ENCODE measurements at places on chromosomes 11 and 22.

DNA sequence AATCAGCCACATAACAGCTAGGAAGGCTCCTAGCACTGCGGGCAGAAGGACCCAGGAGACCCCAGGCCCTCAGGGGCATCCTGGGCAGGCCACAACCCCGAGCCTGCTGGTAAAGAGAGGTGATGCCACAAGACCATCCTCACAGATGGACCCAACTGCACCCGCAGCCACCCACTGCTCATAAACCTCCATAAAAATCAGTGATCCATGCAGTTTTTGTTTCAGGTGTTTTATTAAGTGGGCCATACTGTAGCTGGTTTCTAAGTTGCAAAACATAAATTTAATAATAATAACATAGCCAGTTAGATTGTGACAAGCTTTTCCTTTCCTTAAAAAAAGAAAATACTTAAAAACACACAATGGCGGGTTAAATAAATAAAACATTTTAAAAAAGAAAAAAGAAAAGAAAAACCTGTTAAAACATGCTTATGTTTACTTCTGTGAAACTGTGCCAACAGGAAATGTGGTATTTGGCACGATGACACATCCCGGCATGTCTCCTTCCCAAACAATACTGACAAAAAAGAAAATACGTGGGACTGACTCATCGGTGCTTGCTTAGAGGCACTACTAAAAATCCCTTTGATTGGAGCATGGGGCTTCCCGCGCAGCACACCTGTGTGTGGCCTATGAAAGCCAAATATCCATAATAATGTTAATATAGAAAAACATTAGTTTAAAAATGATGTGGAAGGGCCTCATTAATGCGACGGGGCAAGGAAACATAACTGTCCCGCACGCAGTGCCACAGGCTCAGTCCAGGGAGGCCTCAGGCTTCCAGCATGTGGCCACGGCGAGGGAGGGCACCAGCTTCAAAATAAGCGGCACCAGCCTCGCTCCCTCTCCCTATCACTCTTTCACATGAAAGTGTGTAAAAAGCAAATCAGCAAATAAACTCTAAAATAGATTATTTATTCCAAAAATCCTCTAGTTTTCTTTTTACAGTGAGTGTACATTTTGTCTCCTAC, 47.5 kb upstream of the SCUBE2 start:
- no peak for DNase-seq

- no peak for DNase-seq
These were observed 5.6 kb downstream of the CLCF1 start for GRCh38 chr11:67367761-67368227.

- DNase-seq: peak; percentile 81
These were observed 48.1 kb downstream of the CYTH4 start for GRCh38 chr22:37330200-37331033.

DNA sequence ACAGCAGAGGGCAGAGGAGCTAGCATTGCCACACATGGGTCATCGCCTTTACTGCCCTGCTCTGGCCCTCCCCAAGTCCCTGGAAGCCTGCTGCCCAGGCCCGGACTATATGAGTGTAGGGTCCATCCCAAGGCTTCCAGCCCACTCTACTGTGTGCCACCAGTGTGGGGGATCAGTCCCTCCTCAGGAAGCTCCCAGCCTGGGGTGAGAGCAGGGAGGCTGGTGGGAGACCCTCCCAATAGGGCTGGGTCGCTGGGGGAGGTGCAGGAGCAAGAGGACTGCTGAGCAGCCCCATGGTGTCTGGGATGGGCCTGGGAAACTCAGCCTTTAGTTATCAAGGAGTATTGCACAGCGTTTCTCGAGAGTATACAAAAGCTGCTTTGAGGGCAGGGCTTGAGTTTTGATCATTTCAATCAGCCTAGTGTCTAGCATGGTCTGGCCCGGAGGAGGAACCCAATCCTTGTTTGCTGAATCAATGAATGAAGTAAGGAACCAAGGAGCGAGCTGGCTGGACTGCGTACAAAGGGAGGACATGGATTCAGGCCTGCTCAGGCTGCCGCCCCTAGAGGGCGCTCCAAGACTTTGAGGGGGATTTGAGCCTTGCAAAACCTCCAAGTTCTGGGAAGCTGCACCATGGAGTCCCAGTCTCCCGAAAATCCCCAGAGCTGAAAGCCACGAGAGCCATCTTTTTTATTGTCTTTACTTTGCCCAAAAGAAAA, 89.0 kb upstream of the PARVA start:
- peak; percentile 70 for DNase-seq

GRCh38 chr11:125251214-125251545, 86.6 kb downstream of the PKNOX2 start:
- no peak for DNase-seq

- peak; percentile 45 for DNase-seq
These were observed 15.8 kb downstream of the BLID start for GRCh38 chr11:122100037-122100755.

All from posterior cingulate gyrus (tissue), 11 donors.